ENCODE measurements at places on chromosomes 16 and 17.

DNA sequence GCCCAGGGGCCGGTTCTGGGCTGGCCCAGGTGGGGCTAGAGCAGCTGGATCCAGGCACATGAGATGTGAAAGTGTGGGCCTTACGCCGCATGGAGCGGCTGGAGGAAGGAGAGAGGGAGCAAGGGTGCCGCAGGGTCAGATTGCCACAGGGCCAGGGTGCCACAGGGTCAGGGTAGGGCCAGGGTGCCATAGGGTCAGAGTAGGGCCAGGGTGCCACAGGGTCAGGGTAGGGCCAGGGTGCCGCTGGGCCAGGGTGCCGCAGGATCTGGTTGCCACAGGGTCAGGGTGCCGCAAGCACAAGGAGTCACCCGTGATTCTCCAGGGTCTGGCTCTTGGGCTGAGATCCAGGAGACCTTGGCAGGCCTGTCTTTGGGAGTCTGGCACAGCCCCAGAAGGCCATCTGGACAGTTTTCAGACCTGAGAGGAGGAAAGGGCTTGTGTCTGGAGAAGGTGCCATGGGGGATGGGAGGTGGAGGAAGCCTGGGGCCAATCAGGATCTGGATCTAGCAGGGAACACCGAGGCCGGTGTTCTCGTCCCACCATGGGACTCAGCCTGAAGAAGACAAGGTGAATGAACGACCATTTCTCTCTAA lies 13.1 kb upstream of the LASP1NB start:
- DNase-seq, result no peak

- DNase-seq, result no peak
Measured at GRCh38 chr17:2981325-2981724, 82.1 kb downstream of the OR1D5 start.

- no peak for DNase-seq
Measured at GRCh38 chr17:63419949-63420867, 25.9 kb downstream of the CYB561 start.

- DNase-seq, result no peak
Measured at GRCh38 chr17:20051624-20052023, 42.5 kb downstream of the SPECC1 start.

DNA sequence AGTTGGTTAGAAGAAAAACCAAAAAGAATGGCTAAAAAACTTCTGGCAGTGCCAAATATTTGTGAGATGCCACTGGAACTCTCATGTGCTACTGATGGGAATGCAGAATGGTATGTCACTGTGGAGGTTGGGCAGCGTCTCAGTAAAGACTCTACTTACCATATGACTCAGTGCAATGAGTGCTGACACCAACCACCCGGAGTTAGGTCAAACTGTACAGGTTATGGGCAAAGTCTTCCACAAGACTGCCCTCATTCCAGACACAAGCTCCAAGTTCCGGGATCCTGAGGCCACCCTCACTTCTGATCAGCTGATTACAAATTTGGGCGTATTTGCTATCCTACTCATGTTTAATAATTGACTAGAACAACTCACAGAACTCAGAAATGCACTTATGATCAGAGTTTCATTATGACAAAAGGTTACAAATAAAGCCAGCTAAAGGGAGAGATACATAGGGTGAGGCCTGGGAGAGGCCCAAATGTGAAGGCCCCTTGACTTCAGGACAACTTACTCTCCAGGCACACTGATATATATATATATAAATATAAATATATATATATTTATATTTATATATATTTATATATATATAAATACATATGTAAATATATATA lies 114.9 kb downstream of the TRIM37 start:
- DNase-seq, result no peak
